Cardiac muscle cell (in vitro differentiated cells and primary cell): ENCODE measurements at places on chromosomes 1 and 21.
A peak's percentile ranks its signal among the peaks of the same experiment; 100 is the strongest.

DNA sequence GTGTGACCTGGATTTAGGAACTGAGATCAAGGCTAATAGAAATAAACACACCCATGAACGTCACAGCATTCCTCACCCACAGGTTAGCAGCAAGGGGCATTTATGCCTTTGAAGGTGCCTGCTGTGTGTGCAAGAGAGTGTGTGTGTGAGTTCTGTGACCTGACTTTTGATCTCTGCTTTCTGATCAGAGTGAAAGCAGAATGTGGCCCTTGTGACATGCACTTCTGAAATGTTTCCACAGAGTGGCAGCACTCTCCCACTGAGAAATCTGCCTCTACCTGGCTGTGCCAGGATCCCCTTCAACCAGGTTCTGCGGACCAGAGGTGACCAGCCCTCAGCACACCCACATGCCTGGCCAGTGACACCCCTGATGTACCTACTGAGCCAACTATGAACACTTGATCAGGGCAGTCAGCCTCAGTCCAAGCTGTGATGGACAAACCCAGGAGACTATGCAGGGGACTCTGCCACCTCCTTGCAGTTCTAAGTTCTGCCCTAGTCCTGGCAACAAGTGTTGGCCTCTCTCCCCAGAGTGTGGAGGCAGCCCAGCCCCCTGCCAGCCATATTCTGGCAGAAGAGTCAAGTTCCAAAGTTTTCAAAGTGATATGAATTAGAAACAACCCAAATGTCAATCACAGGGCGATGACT, 41.0 kb downstream of the RXRG start:
- peak; percentile 57 for DNase-seq
- no peak overlapping the region for H3K4me3 ChIP-seq
- no peaks in the 10 kb centered on the region for H3K27me3 ChIP-seq

- no peaks in the 10 kb centered on the region for H3K27me3 ChIP-seq
- no peaks in the 10 kb centered on the region for H3K36me3 ChIP-seq
- DNase-seq: peak; percentile 55
These were observed 1211.6 kb upstream of the ADGRL4 start for GRCh38 chr1:80218112-80218511.

- no peak for DNase-seq
- peaks cover 23% of the 10 kb centered on the region for H3K4me1 ChIP-seq
- no peaks in the 10 kb centered on the region for H3K27me3 ChIP-seq
- H3K4me3 ChIP-seq: no peak overlapping the region
These were observed 64.8 kb upstream of the ATP5PO start for GRCh38 chr21:33980276-33980916.

DNA sequence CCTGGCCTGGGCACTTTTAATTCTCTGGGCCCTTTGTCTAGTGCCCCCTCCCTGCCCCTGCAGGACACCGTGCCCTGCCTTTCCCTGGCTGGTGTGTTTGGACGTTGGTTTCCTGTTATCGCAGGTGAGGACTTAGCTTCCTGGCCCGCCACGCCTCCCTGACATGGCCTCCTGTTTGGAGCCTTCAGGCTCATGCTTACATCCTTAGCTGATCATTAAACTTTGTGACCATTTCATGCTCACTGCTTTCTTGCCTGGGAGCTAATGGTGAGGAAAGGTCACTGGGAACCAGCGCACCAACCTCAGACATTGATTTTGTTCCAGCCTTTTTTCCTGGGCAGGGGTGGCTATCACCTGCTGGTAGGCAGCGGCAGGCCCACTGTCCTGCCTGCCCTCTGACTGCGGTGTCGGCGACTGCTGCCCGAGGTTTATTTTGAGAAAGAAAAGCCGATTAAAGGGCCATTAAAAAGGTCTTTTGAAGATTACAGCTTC, 3.7 kb downstream of the PFKL start:
- DNase-seq: no peak
- no peak overlapping the region for H3K4me3 ChIP-seq
- no peaks in the 10 kb centered on the region for H3K27me3 ChIP-seq
- H3K27ac ChIP-seq: peak overlapping the region; percentile 72

DNA sequence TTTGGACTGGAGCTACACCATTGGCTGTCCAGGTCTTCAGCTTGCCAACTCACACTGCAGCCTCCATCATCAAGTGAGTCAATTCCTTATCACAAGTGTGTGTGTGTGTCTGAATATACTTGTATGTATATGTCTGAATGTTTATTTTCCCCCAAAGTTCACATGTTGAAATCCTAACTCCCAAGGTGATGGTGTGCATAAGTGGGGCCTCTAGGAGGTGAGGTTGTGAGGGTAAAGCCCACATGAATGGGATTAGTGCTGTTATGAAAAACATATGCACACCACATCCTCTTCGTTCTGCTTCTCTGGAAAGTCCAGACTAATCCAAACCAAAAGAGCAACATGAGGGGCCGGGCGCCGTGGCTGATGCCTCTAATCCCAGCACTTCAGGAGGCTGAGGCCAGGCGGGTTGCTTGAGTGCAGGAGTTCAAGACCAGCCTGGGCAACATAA, 48.7 kb upstream of the LBR start:
- H3K36me3 ChIP-seq: no peaks in the 10 kb centered on the region
- no peak for DNase-seq
- H3K27me3 ChIP-seq: no peaks in the 10 kb centered on the region
- no peak overlapping the region for H3K4me3 ChIP-seq
- no peaks in the 10 kb centered on the region for H3K4me1 ChIP-seq

GRCh38 chr1:146036965-146037646, 15.6 kb upstream of the HJV start:
- no peaks in the 10 kb centered on the region for H3K27me3 ChIP-seq
- DNase-seq: peak; percentile 80
- peak overlapping the region; percentile 67 for H3K4me3 ChIP-seq

- H3K27ac ChIP-seq: no peak overlapping the region
- peak; percentile 93 for DNase-seq
- H3K36me3 ChIP-seq: no peaks in the 10 kb centered on the region
- H3K27me3 ChIP-seq: no peaks in the 10 kb centered on the region
These were observed 43.7 kb upstream of the RNF11 start for GRCh38 chr1:51192213-51192843.
